Breast epithelium (tissue), 4 donors: ENCODE measurements at places on chromosomes 11 and 22. TPM values are rescaled to one million over a fixed set of nuclear protein-coding genes. Genes with fewer than 3 reads are reported as not detected.

GRCh38 chr11:69401715-69402114 is 79.7 kb upstream of the LINC01488 start:
- DNase-seq, result no peak
- H3K27me3 ChIP-seq, result no peaks in the 10 kb centered on the region
- H3K4me1 ChIP-seq, result no peaks in the 10 kb centered on the region
- no peaks in the 10 kb centered on the region for H3K36me3 ChIP-seq
- no peak overlapping the region for H3K4me3 ChIP-seq

DNA sequence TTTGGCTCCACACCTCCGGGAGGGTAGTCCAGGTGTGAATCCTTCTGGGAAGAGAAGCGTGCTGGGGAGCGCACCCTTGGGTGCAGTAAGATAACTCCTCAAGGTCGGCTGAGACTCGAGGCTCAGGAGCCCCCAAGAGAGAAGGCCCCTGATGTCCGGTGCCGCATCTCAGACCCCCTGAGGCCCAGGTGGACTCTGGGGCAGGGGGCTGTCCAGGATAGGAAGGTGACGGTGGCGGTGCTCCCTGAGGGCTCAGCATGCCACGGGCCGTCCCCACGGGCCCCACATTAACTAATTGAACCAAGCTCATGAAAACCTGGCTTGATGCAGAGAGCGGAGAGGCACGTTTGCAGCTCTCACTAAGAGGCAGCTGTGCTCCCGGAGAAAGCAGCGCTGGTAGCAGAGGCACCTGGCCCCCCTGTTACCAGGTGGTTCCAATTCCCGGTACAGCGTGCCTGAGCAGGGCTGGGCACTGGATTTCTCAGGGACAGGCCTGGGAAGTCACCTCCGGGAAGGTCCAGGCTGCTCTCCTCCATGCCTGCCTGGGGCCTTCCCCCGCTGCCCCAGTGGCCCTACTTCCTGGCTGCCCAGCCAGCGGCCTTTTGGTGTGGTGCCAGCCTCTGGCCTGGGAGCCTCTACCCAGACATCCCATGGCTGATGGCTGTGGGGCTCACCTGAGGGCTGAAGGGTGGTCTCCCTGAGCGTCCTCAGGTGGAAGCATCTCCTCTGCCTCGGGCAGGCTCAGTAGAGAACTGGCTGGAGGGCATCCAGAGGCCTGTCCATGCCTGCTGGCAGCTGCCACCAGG is 1.1 kb downstream of the KCNQ1 start:
- no peaks in the 10 kb centered on the region for H3K36me3 ChIP-seq
- no peak for DNase-seq
- no peaks in the 10 kb centered on the region for H3K27me3 ChIP-seq
- H3K27ac ChIP-seq, result no peak overlapping the region
- H3K4me3 ChIP-seq, result peak overlapping the region; percentile 37

MPPED2 gene
- 22.7 TPM for total RNA-seq

HIRA gene
- 13.5 TPM for total RNA-seq

- H3K27me3 ChIP-seq, result peaks cover 40% of the 10 kb centered on the region
- no peaks in the 10 kb centered on the region for H3K4me1 ChIP-seq
- H3K4me3 ChIP-seq, result no peak overlapping the region
- no peak overlapping the region for H3K27ac ChIP-seq
- DNase-seq, result no peak
These were observed 4.1 kb upstream of the CHRM1 start for GRCh38 chr11:62925308-62925707.
